ENCODE measurements at places on chromosomes 7 and 10.
A peak's percentile ranks its signal among the peaks of the same experiment; 100 is the strongest.

DNA sequence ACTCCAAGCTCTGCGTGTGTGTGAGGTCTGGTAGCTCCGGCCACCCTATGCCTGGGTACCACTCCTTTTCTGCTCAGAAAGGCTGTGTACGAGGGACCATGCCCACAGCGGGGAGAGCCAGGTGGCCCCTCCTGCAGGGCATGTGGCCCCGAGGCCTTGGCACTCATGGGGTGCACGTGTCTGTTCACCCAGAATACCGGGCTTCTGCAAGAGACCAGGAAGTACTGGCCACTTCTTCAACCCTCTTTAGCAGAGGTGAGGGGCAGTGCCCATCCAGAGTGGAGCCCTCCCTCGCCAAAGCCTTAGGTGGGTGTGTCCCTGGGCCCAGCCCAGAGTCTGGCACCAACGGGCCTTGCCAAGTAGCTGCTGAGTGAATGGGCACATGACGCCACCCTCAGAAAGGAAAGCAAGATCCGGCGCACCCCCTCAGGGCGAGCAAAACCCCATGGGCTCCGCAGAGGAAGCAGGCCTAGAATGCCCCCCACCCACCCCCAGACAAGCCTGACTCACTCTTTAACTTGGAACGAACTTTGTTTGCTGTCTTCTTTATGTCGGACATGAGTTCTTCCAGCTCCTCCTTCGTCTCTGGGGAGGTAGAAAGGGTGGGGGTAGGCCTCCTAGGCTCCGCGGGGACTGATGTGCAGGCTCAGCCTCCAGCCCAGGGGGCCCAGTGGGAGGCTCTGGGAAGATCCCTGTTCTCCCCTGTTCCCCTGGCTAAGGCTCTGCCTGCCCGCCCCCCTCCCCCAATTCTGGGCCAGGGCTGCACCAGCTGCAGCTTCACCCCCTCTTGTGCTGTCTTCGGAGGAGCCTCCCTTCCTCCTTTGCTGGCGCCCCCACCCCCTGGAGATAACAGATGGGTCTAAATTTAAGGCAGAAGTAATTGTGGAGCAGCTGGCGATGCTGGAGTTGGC is 14.6 kb downstream of the STX1A start:
- no peak for ATAC-seq

GRCh38 chr7:159218170-159218569 is 73.5 kb upstream of the VIPR2 start:
- no peak for ATAC-seq

DNA sequence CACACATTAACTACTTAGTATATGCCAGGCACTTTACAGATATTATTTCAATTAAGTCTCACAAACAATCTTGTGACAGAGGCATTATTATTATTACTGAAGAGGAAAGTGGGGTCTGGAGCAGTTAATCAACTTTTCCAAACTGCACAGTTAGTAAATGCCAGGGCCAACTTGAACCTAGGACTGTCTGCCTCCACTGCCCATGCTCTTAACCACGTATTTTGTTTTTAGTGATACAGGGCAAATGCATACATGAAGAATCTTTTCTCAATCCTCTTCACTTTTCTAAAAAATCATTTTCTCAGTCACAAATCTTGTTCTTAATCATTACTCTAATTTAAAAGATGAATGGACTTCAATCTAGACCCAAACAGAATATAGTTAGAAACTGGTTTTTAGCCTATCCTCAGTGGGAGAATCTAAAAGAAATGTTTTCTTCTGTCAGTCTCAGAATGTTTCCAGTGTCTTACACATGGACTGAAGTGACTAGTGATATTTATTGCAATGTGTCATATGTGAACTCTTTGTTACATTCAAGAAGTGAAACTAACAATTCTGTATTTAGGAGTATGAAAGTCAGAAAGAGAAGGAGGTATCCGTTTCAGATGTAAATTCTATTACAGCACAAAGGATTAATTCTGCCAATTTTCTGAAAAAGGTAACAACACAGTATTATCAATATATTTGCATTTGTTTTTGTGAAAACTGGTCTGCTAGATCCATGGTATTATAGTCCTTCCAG is 55.5 kb upstream of the CCNJ start:
- ATAC-seq, result no peak

GRCh38 chr7:120774481-120774880 is 83.5 kb downstream of the TSPAN12 start:
- no peak for ATAC-seq

GRCh38 chr7:112503361-112503972 is 22.7 kb downstream of the LSMEM1 start:
- ATAC-seq, result no peak

GRCh38 chr7:43516581-43517342 is 66.1 kb upstream of the STK17A start:
- ATAC-seq, result no peak

DNA sequence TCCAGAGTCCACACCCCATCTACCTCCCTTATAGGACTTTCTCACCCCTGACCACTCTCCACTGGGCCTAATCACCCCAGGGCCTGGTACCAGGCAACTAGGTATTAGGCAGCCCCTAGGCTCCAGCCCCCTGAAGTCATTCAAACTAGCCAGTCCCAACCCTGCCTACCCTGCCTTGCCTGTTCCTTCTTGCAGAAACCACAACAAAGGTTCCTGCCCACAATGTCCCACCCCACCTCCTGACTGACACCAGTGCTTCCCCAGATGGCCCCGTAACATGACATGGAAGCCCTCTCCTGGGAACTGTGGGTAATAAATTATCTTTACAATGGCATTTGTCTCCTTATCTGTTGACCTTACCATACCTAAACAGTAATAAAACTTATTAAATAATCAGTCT is 100.6 kb upstream of the PDE1C start:
- ATAC-seq, result no peak

DNA sequence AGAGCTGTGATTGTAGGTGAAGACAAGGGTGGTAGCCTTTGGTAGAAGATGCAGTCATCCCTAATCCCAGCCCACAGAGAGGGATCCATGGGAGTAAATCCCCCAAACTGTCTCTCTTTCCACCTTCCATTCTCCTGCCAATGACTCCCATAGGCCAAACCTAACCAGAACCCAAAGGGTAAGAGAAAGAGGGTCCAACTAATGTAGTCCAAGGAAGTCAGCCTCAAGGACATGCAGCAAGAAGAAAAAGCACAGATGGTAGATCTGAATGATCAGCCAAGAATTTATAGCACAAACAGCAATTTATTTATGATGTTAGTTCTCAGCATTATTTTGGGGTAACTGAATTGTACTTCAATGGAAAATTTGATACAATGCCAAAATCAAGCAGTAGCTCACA is 87.7 kb downstream of the ST8SIA6 start:
- ATAC-seq, result no peak

- no peak for ATAC-seq
Observed at GRCh38 chr10:23693501-23693901, 254.6 kb downstream of the OTUD1 start.

- no peak for ATAC-seq
Observed at GRCh38 chr7:115319541-115319940, 397.6 kb downstream of the MDFIC start.

DNA sequence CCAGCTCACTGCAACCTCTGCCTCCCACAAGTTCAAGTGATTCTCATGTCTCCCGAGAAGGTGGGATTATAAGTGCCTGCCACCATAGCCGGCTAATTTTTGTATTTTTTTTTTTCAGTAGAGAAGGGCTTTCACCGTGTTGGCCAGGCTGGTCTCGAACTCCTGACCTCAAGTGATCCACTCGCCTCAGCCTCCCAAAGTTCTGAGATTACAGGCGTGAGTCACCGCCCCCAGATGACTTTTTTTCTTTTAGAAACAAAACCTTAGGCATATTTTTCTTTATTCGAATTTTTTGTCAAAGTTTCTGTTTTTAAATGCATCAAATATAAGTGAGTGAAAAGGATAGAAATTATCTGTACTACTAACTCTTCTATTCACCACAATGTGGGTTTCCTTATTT is 113.1 kb downstream of the LRRC4 start:
- ATAC-seq, result no peak

DNA sequence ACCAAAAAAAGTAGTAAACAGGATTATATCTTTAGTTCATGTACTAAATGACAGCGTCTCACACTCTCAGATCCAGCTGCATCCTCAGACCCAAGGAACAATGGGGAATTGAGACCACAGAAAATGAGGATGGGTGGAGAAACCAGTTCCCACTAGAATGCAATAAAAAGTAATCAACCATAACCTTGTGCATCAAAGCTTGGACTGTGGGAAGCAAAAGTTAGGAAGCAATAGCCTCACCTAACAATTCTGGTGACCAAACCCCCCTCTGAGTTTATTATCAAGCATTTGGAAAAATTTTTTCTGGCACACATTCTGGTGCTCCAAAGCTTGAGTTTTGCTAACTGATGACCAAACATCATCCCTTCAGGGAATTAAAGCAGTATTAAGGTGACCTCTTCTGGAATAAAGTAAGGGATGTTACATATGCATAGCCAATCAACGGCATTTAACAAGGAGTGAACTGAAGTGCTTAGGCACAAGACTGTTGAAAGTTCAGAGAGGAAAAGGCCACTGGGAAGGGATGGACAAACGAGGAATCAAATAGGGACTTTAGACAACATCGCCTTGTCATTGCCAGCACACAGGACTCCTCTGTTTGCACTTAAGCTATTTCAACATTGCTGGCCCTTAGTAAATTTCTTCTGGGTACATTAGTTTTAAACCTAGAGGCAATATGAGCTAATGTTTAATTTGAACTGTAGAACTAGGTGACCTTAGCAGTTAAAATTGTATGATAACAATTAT is 1.2 kb upstream of the MAT1A start:
- no peak for ATAC-seq

DNA sequence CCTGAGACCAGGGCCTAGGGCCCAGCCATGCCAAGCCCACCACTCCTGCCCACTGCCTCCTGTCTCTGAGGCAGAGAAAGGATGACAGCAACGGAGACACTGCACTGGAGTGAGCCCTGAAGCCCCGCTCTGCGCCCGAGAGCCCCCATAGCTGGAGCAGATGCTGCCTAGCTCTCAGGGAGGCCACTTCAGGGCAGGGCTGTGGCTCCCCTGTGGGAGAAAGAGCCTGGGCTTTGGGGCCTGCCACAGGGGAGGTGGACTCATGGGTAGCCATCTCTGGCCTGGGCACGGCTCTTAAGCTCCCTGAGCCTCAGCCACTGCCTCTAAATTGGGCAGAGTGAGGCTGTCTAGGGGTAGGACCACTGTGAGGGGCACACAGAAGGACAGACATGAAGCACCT is 214.2 kb downstream of the GRID1 start:
- ATAC-seq, result no peak

DNA sequence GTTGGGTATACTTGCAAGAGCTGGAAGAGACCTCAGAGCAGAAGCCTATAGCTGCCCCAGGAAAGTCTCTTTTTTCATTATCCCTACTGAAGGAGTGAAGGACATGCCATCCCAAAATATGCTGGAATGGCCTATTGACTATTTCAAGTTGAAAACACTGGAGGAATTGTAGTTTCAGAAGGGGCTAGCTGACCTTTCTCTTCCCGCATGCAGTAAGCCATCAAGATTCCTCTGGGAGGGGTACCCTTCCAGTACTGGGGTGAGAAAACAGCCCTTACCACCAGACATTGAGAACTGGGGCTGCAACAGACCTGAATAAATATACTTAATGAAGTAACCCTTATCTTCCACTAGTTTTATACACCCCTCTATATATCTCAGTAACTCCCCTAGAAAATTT is 41.7 kb downstream of the CHCHD3 start:
- no peak for ATAC-seq

GRCh38 chr7:51764976-51765375 is 448.4 kb upstream of the COBL start:
- ATAC-seq, result no peak

DNA sequence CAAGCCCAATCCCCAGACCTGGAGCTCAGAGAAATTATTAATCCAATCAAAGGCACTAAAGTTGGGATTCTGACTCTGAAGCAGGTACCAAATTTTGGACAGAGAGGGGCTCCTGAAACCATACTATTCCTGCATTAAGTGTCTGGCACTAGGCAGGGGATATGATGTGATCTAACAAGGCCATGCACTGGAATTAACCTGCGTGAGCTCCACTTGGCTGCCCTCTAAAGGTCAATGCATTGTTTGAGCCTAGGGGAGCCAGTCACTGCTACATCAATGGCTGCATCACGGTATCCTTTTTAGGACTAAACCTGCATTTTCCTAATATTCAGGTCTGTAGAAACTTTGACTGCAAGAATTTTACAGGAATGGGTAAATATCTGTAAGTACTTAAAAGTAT is 42.1 kb downstream of the ST8SIA6 start:
- ATAC-seq, result no peak

DNA sequence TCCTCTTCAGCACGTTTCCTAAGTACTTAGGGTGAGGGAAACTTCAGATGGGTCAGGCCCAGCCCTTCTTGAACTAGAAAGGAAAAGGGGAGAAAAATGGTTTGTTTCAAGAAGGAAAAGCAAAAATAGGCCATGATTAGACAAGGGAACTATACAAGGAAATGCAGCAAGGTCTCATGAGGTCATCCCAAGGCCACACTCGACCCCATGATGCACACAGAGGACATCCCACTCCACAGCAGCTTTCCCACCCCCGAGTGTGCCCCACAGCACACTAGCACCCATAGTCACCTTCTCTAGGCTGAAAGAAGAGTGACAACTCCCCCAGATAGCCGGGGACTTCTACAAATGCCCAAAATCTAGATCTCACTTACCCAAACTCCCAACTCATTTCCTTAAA is 173.4 kb downstream of the FAM107B start:
- ATAC-seq, result no peak

GRCh38 chr7:131723926-131724325 is 167.5 kb upstream of the PODXL start:
- ATAC-seq, result no peak

DNA sequence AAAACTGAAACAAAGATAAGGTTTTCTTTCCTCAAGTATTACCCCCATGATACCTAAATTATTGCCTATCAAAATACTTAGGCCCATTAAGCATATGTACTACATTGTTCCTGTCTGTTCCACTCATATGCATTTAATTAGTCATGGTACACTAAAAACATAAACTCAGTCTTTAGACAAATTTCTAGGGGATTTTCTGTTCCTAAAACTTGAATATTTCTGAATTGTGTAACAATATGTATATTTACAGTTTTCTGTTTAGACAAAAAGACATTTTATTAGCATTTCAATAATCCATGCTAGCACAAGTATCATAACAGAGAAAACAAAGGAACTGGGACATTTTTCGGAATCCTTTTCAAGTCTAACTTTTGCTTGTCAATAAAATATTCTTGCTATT is 234.2 kb downstream of the CRPPA start:
- no peak for ATAC-seq

- no peak for ATAC-seq
Observed at GRCh38 chr10:88154596-88155250, 291.3 kb downstream of the PTEN start.

GRCh38 chr7:7761974-7762779 is 43.8 kb upstream of the RPA3 start:
- ATAC-seq, result peak; percentile 22

DNA sequence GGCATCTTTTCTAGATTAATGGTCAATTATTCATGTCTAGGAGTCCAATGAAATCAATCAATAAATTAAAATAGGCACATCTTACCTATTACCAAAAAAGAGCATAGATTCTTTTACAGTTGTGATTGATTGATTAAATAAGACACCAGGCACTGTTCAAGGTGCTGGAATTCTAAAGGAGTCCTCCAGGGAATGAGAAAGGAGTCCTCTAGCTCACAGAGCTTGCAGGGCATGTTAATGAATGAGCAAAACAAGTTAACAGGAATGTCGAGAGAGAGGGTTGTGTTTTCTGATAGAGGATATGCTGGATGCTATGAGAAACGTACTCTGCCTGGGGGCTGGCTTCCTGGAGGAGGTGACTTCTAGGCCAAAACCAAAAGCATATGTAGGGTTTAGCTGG is 191.4 kb downstream of the BMPER start:
- no peak for ATAC-seq

- peak; percentile 44 for ATAC-seq
Observed at GRCh38 chr7:16066805-16067459, 354.4 kb downstream of the CRPPA start.

GRCh38 chr10:70070834-70071233 is 18.2 kb downstream of the MACROH2A2 start:
- no peak for ATAC-seq

All from gastroesophageal sphincter (tissue), 4 donors.